Liver (tissue), 10 donors: ENCODE measurements at places on chromosomes 3 and 15. TPM values are rescaled to one million over a fixed set of nuclear protein-coding genes. Genes with fewer than 3 reads are reported as not detected.

DNA sequence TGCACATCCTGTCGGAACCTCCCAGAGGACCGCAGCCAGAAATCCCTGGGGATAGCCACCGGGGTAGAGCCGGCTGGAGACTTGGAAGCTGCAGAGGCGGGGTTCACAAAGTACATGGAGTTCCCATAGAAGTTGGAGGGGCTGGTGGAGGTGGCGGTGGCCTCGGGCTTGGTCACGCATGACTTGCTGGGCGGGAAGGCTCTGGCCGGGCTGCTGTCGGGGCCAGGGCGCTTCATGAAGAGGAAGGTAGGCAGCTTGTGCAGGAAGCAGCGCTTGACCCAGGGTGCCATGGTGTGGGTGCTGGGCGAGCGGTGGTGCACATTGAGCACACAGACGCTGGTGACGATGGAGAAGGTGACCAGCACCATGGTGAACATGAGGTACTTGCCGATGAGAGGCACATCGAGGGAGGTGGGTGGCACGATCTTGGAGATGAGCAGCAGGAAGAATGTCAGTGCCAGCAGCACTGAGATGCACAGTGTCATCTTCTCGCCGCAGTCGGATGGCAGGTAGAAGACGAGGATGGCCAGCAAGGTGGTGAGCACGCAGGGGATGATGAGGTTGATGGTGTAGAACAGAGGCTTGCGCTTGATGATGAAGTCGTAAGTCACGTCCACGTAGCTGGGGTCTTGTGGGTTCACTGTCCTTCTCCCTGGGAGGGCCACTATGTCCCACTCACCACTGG is 8.4 kb upstream of the CHRNA3 start:
- H3K27ac ChIP-seq, result no peak overlapping the region
- no peak overlapping the region for H3K4me3 ChIP-seq

GRCh38 chr3:111901637-111902036 is 42.6 kb downstream of the PHLDB2 start:
- peaks cover 2% of the 10 kb centered on the region for H3K4me1 ChIP-seq
- H3K4me3 ChIP-seq, result no peak overlapping the region
- H3K27me3 ChIP-seq, result no peaks in the 10 kb centered on the region
- H3K36me3 ChIP-seq, result no peaks in the 10 kb centered on the region
- DNase-seq, result no peak

DNA sequence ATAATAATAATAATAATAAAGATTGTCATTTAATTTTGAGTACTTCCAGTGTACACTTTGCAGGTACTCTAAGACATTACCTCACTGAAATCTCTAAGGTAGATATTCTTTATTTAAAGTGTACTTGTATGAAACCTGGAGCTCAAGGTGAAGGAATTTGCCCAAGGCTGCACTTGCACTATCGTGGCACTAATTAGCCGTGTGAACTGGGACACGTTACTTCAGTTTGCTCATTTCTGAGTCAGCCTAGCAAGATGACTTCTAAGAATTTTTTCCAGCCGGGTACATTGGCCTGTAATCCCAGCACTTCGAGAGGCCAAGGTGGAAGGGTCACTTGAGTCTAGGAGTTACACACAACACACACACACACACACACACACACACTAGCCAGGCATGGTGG is 33.5 kb downstream of the MLH1 start:
- no peak for DNase-seq
- no peak overlapping the region for H3K27ac ChIP-seq
- H3K36me3 ChIP-seq, result peaks cover 20% of the 10 kb centered on the region
- no peaks in the 10 kb centered on the region for H3K27me3 ChIP-seq

GRCh38 chr15:49145651-49146609 is 9.5 kb downstream of the COPS2 start:
- no peak for DNase-seq
- H3K27me3 ChIP-seq, result no peaks in the 10 kb centered on the region
- H3K4me3 ChIP-seq, result no peak overlapping the region
- no peaks in the 10 kb centered on the region for H3K4me1 ChIP-seq
- peaks cover 22% of the 10 kb centered on the region for H3K36me3 ChIP-seq
- no peak overlapping the region for H3K27ac ChIP-seq

Gene STAB1
- total RNA-seq, result 198 TPM

Gene ANKRD63
- total RNA-seq, result not detected
